Fibroblast of upper back skin (primary cell): ENCODE measurements at places on chromosomes 3 and 15.

DNA sequence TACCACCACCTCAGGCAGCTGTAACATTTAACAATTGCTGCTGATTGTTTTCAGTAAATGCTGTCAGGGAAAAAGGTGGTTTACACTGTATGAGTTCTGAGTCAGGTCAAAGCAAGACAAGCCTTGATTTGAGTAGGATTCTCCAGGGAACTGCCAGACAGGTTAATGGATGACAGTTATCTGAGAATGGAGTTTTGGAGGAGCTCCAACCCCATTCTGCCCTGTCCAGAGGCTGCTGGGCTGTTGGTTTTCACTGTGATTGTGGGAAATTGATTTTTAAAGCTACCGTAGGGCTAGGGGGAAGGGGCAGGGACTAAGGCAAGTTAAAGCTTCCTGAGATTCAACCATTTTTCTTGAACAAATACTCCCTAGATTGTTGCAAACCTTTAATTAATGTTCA lies 39.9 kb downstream of the TICRR start:
- DNase-seq, result peak; percentile 11

DNA sequence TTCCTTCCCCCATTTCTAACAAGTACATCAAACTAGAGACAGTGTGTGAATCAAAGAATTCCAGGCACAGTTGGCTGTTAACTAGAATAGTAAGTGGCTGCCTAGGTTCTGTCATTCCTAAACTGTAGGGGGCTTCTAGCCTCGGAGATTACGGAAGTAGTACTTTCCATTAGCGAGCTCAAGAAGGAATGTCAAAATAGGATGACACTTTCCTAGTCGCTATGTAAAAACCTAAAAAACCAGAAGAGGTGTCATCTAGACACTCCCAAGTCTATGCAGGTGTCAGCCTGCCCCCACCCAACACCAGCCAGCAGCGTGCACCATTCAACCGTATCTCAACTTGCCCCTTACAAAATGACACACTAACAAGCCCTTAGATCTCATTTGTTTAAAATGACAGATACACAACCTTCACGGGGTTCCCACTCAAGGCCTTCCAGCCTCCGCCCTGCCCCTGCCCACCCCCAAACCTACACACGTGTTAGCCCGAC lies 874 bp downstream of the INO80 start:
- DNase-seq, result peak; percentile 51

- DNase-seq, result no peak
Observed at GRCh38 chr3:128174675-128175590, 21.7 kb downstream of the EEFSEC start.

DNA sequence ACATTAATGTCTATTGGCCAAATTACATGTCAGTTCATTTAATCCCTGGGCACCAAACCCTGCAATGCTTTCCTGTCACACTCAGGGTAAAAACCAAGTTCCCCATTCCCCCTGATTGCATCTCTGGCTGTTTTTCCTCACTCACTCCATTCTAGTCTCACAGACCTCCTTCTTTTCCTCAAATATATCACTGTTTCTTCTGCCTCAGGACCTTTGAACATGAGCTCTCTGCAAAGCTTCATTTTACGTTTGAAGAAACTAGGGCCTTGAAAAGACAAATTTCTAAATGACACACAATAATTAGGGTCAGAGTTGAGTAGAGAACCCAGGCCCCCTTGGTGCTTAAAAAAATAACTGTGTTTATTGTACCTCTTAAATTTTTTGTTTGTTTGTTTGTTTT lies 230.6 kb downstream of the THRB start:
- DNase-seq, result no peak

DNA sequence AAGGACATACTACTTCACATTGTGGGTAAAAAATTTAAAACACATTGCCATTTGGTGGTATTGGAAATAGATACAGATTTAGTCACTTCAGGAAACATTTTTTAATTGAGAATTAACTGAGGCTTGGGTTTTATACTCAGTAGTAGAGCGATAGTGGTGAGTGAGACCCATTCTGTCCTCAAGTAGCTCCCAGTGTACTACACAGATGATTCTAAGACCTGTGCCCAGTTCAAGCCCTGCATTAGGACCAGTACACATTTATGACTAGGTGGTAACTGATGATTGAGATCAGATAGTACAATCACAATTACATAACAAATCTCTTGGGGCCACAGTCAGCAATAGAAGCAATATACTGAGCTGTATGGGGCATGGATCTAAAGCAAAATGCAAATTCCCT lies 67.4 kb downstream of the GADL1 start:
- DNase-seq, result no peak

- peak; percentile 39 for DNase-seq
Observed at GRCh38 chr3:98596541-98597500, 3.4 kb upstream of the CPOX start.
